Upper lobe of left lung (tissue), 6 donors: ENCODE measurements at places on chromosomes 4 and X. TPM values are rescaled to one million over a fixed set of nuclear protein-coding genes. Genes with fewer than 3 reads are reported as not detected.

PAGE1 gene
- total RNA-seq: not detected

GRID2 gene
- not detected for total RNA-seq

FGF13 gene
- total RNA-seq: 1.5 TPM

MAGEB2 gene
- total RNA-seq: not detected

C4orf46 gene
- total RNA-seq: 3.1 TPM
